Fibroblast of pulmonary artery (primary cell): ENCODE measurements at places on chromosomes 3 and 15.

GRCh38 chr3:18872466-18872865 is 275.8 kb upstream of the KCNH8 start:
- DNase-seq, result no peak

- DNase-seq, result peak; percentile 3
Measured at GRCh38 chr3:70273492-70273891, 38.9 kb downstream of the MDFIC2 start.

- no peak for DNase-seq
Measured at GRCh38 chr3:46353647-46354410, at the start of gene CCR2. CCR2 (plus strand) TSS chr3:46354111; CDS start chr3:46357528, 3,417 bp downstream.

DNA sequence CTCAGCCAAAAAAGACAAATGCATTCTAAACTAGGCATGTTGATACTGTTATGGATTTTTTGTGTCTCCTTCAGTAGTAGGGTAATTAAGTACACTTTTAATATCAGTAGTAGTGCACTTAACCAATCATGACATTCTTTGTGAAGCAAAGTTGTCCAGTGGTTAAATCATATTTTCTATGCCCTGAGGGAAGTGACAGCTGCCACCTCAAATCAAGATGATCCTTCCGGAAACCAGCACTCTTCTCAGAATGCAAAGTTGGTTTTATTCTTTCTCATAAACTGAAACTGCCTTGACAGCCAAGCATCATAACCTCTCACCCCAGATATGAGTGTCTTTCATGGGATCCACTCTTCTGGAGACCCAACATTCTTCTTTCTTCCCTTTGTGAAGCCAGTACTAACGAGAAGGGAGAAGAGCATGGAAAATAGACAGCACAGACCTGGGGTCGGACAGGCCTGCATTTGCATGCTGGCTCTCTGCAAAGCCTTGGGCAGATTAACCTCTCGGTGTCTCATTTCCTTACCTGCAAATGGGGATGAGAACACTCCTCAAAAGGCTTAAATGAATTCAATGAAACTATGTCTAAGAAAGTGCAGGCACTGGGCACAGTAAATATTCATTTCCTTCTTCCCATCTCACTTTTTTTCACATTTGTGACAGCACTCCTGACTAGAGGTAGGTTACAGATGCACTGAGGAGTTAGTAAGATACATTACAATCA is 13.2 kb downstream of the AAGAB start:
- no peak for DNase-seq

- DNase-seq, result no peak
Measured at GRCh38 chr3:47057212-47057671, 77.8 kb downstream of the NBEAL2 start.

DNA sequence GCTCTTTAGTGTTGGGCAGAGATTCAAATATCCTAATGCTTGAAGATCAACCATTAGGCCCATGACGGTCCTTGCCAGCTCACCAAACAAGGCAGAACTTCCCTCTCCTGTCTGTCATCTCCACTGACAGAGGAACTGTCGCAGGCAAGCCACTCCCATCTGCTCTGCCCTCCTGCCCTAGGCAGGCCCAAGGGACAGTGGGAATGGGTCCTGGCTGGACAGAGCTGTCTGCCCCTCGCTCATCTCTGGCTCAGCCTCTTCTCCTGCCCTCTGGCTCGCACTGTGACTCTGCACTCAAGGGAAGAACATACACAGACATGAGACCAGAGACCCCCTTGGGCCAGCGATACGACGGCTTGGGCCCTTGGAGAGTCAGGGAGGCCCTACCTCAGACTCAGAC is 7.6 kb upstream of the MUSTN1 start:
- DNase-seq, result no peak

DNA sequence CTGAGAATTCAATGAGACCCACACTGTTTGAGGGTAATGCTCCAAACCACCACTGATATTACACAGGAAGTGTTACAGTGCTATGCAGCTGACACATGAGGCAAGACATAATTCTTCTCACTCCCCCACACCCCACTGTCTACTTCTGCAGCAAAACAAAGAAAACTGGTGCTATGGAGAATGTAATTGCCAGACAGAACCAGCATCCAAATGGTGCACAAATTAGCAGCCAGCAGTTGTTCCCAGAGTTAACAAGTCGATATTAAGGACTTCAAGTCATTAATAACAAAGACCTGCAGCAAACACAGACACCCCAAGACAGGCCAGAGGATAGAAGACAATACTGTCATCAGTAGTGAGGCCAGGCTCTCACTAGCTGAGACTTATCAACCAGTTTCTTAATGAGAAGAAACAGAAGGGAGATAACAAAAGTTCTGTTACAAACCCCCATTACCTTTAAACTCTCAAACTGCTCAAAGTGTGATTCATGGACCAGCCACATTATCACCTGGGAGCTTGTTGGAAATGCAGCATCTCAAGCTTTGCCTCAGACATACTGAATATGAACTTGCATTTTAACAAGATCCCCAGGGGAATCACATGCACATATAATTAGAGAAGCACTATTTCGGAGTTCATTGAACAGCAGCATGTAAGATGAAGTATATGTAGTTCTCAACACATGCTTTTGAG is 58.7 kb upstream of the FNDC3B start:
- peak; percentile 84 for DNase-seq
